ENCODE measurements at places on chromosomes 1 and 21. TPM values are rescaled to one million over a fixed set of nuclear protein-coding genes. Genes with fewer than 3 reads are reported as not detected.

Gene ANGPTL7
- not detected for total RNA-seq

Gene ZNF593
- total RNA-seq: 36.6 TPM

Gene ADCY10
- 0.48 TPM for total RNA-seq

Gene C21orf58
- total RNA-seq: 12.3 TPM

Gene SPRR2A
- total RNA-seq: not detected

Gene OR2G6
- not detected for total RNA-seq

Gene AQP10
- not detected for total RNA-seq

Gene ZNF644
- total RNA-seq: 58.4 TPM

DNA sequence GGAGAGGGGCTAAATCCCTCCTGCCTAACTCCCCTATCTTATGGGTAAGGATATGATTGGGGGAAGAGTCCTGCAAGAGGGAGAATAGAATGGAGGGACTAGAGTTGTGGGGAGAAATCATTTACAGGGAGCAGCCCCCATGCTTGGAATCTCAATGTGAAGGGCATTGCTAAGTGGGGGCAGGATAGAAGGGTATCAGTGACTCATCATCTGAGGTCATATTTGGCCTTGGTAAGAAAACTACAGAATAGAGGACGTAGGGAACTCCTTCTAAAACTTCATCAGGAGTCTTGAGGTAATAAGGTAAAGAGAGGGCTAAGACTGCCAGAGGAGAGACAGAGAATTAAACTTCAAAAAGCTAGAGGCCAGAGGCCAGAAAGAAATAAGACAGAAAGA lies 487 bp downstream of the HJV start:
- no peaks in the 10 kb centered on the region for H3K36me3 ChIP-seq
- H3K4me1 ChIP-seq: peaks cover 12% of the 10 kb centered on the region
- no peak overlapping the region for H3K4me3 ChIP-seq

DNA sequence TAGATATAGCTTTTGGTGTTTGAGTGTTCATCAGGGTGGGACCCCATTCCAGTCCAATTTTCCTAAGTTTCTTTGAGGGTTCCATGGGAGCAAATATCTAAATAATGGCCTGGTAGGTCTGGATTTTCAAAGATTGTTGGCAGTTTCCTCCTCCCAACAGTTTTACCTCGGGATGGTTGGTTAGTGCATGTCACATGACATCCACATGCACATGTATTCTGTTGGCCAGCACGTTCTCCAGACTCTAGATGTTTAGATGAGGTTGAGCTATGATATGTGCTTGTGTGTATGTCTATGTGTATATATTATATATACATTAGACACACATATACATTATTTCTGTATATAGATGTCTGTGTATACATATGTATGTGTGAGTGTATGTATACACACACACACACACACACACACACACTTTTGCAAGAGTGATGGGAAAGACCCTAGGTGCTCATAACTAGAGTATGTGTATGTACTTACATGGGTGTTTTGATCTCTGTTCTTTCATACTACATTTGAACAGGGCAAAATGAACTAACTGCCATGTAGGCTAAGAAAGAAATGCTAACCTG lies 5.6 kb downstream of the RGS4 start:
- H3K27ac ChIP-seq: no peak overlapping the region
- H3K4me3 ChIP-seq: no peak overlapping the region
- no peaks in the 10 kb centered on the region for H3K4me1 ChIP-seq
- H3K27me3 ChIP-seq: peaks cover 53% of the 10 kb centered on the region
- DNase-seq: no peak

- H3K4me3 ChIP-seq: no peak overlapping the region
- H3K27me3 ChIP-seq: no peaks in the 10 kb centered on the region
- no peak for DNase-seq
- H3K27ac ChIP-seq: no peak overlapping the region
Observed at GRCh38 chr21:16407403-16408240, 677.8 kb downstream of the USP25 start.

- DNase-seq: no peak
- H3K27ac ChIP-seq: no peak overlapping the region
- H3K27me3 ChIP-seq: peaks cover 7% of the 10 kb centered on the region
- no peaks in the 10 kb centered on the region for H3K4me1 ChIP-seq
- no peaks in the 10 kb centered on the region for H3K36me3 ChIP-seq
Observed at GRCh38 chr1:185789501-185790193, 55.5 kb downstream of the HMCN1 start.

GRCh38 chr1:209860293-209860881 lies 32.6 kb downstream of the UTP25 start:
- H3K27ac ChIP-seq: no peak overlapping the region
- peak; percentile 75 for DNase-seq
- H3K27me3 ChIP-seq: peaks cover 24% of the 10 kb centered on the region
- H3K36me3 ChIP-seq: no peaks in the 10 kb centered on the region

GRCh38 chr1:188027613-188028012 lies 1198.9 kb downstream of the PLA2G4A start:
- H3K4me3 ChIP-seq: no peak overlapping the region
- no peaks in the 10 kb centered on the region for H3K4me1 ChIP-seq
- no peak for DNase-seq
- H3K27ac ChIP-seq: no peak overlapping the region
- H3K36me3 ChIP-seq: no peaks in the 10 kb centered on the region

DNA sequence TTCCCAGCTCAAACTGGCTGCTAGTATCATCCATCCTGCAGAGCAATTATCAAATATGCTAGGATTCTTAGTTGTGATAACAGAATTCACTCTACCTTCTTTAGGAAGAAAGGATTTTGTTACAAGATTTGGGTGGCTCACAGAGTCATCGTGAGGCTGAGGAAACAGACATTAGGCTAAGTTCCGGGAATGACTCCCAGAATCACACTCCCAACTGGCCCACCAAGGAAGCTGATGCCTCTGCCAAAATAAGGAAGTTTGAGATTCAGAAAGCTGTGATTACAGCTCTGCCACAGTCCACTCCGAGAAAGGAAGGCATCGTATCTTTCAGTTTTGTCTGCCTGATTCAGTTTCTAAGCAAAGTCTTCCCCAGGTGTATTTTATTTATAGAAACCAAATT lies 50.6 kb upstream of the LYPLAL1 start:
- H3K4me1 ChIP-seq: no peaks in the 10 kb centered on the region
- H3K27me3 ChIP-seq: no peaks in the 10 kb centered on the region
- DNase-seq: no peak
- H3K36me3 ChIP-seq: no peaks in the 10 kb centered on the region
- no peak overlapping the region for H3K4me3 ChIP-seq

GRCh38 chr1:212651977-212652376 lies 43.4 kb downstream of the ATF3 start:
- no peaks in the 10 kb centered on the region for H3K4me1 ChIP-seq
- H3K4me3 ChIP-seq: no peak overlapping the region

GRCh38 chr1:235025422-235025984 lies 103.1 kb downstream of the TOMM20 start:
- H3K27ac ChIP-seq: peak overlapping the region; percentile 50
- peaks cover 25% of the 10 kb centered on the region for H3K4me1 ChIP-seq
- no peaks in the 10 kb centered on the region for H3K27me3 ChIP-seq
- H3K36me3 ChIP-seq: no peaks in the 10 kb centered on the region
- DNase-seq: no peak

GRCh38 chr21:16302851-16303282 lies 573.1 kb downstream of the USP25 start:
- H3K36me3 ChIP-seq: no peaks in the 10 kb centered on the region
- no peaks in the 10 kb centered on the region for H3K27me3 ChIP-seq
- no peaks in the 10 kb centered on the region for H3K4me1 ChIP-seq
- DNase-seq: no peak

GRCh38 chr21:26624983-26625519 lies 52.0 kb upstream of the CYYR1 start:
- H3K4me1 ChIP-seq: no peaks in the 10 kb centered on the region
- no peaks in the 10 kb centered on the region for H3K27me3 ChIP-seq
- no peak for DNase-seq
- H3K36me3 ChIP-seq: no peaks in the 10 kb centered on the region

GRCh38 chr1:192493584-192493983 lies 82.0 kb upstream of the RGS1 start:
- no peak overlapping the region for H3K4me3 ChIP-seq
- H3K27ac ChIP-seq: no peak overlapping the region
- H3K27me3 ChIP-seq: no peaks in the 10 kb centered on the region

- H3K36me3 ChIP-seq: peaks cover 7% of the 10 kb centered on the region
- no peak overlapping the region for H3K27ac ChIP-seq
- no peaks in the 10 kb centered on the region for H3K27me3 ChIP-seq
- no peak overlapping the region for H3K4me3 ChIP-seq
- no peaks in the 10 kb centered on the region for H3K4me1 ChIP-seq
- DNase-seq: no peak
Observed at GRCh38 chr1:61887076-61887867, 145.0 kb downstream of the PATJ start.

- DNase-seq: no peak
- H3K36me3 ChIP-seq: no peaks in the 10 kb centered on the region
- no peaks in the 10 kb centered on the region for H3K4me1 ChIP-seq
Observed at GRCh38 chr1:65769636-65770035, 23.1 kb upstream of the PDE4B start.

- no peaks in the 10 kb centered on the region for H3K27me3 ChIP-seq
Observed at GRCh38 chr1:183159960-183160359, 26.1 kb upstream of the LAMC2 start.
